ENCODE measurements at places on chromosomes 6 and 20. TPM values are rescaled to one million over a fixed set of nuclear protein-coding genes. Genes with fewer than 3 reads are reported as not detected.

Gene SLC35D3
- total RNA-seq, result not detected

Gene REM1
- 0.08 TPM for total RNA-seq

Gene CPNE5
- 0.30 TPM for total RNA-seq

Gene TMEM74B
- 9.4 TPM for total RNA-seq

Gene FAM184A
- 14.1 TPM for total RNA-seq

DNA sequence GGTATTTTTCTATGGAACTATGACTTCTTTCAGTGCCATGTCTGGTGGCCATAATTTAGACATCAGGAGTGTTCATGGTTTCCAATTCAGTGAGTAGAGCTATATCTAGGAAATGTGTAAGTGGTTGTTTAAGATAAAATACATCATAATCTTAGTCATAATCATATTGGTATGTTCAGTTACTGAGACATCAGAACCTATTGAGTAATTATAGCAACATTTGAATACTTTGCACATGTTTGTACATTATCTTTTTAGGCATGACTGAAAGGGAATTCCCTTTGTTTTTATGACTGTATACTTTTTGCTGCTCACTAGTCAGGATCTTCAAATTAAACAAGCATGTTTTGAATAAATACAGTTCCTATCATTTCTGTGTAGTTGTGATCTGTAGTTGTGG lies 64.0 kb downstream of the STXBP5 start:
- DNase-seq, result no peak
- no peak overlapping the region for H3K27ac ChIP-seq
- H3K36me3 ChIP-seq, result no peaks in the 10 kb centered on the region
- H3K27me3 ChIP-seq, result no peaks in the 10 kb centered on the region
- H3K4me1 ChIP-seq, result no peaks in the 10 kb centered on the region

DNA sequence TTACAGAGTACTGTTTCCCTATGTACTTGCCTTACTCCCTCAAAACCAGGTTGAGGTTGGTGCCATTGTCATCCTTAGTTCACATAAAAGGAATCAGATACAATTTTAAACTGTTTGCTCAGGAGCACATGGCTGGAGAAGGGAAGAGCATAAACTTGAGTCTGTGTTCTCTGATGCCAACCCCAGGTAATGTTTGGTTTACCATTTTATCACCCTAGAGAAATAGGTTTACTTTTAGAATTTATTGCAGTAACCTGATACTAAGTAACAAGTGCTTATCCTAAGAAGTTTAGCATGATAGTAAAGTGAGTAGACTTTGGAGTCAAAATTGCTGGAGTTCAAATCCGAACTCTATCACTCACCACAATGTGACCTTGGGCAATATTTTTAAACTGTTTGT lies 86.3 kb downstream of the RFPL4B start:
- H3K27me3 ChIP-seq, result no peaks in the 10 kb centered on the region
- peak; percentile 10 for DNase-seq
- no peaks in the 10 kb centered on the region for H3K36me3 ChIP-seq
- H3K4me3 ChIP-seq, result no peak overlapping the region
- H3K4me1 ChIP-seq, result no peaks in the 10 kb centered on the region

- no peaks in the 10 kb centered on the region for H3K4me1 ChIP-seq
- H3K36me3 ChIP-seq, result no peaks in the 10 kb centered on the region
- H3K27ac ChIP-seq, result no peak overlapping the region
- H3K4me3 ChIP-seq, result no peak overlapping the region
Measured at GRCh38 chr6:77034161-77034560, 429.1 kb downstream of the HTR1B start.

DNA sequence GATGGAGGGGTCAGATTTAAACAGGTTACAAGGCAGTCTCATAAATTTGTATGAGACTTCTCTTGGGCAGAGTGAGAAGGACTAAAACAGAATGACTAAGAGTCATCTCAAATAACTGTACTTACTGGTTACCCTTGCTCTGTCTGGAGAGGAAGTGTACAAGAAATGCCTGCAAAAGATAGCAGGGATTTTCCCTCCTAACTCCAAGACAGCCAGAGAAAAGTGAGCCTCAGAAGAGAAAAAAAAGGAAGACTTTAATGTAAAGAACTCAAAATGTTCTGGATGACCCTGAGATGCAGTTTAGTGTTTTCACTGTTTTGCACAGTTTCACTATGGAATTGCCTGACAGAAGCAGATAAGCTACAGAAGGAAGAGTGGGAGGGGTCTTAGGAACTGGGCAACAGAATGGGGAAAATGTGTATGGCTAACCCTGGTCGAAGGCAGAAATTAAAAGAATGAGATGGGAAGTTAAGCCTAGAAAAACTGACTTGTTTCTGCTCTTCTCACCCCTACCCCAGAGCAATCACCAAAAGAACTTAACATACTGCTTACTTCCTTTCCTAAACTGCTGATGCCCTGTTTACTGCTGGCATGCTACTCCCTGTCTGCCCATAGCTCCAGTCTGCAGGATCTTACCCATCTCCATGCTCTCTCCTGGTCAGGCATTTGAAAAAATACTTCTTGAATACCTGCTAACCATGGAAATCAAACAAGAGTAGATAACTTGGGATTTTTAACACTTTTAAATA lies 98.1 kb upstream of the MARCKS start:
- no peaks in the 10 kb centered on the region for H3K36me3 ChIP-seq
- DNase-seq, result no peak
- H3K27ac ChIP-seq, result no peak overlapping the region
- no peaks in the 10 kb centered on the region for H3K4me1 ChIP-seq
- H3K4me3 ChIP-seq, result no peak overlapping the region
- no peaks in the 10 kb centered on the region for H3K27me3 ChIP-seq

DNA sequence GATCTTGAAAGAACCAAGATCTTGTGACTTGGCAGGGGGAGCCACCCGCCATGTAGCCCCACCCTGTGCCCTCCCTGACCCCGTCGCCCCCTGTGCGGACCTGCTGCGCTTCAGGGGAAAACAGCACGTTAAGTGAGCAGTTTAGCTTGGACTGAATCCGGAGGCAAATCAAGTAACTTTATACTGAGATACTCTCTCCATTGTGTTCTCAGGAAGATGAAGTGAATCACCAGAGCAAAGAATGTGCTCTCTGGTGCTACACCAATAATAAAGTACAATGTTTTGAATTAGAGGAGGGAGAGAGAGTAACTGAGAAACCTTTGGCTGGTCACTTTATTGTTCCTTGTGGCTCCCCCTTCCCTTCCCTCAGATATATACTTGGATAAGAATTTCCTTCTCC lies 83.4 kb downstream of the TXNDC5 start:
- no peaks in the 10 kb centered on the region for H3K27me3 ChIP-seq
- H3K4me3 ChIP-seq, result no peak overlapping the region
- no peak for DNase-seq
- H3K4me1 ChIP-seq, result no peaks in the 10 kb centered on the region

- H3K27ac ChIP-seq, result peak overlapping the region; percentile 28
- peaks cover 5% of the 10 kb centered on the region for H3K36me3 ChIP-seq
- H3K27me3 ChIP-seq, result no peaks in the 10 kb centered on the region
- H3K4me1 ChIP-seq, result peaks cover 15% of the 10 kb centered on the region
Measured at GRCh38 chr6:134172706-134173365, 120.4 kb upstream of the SLC2A12 start.

DNA sequence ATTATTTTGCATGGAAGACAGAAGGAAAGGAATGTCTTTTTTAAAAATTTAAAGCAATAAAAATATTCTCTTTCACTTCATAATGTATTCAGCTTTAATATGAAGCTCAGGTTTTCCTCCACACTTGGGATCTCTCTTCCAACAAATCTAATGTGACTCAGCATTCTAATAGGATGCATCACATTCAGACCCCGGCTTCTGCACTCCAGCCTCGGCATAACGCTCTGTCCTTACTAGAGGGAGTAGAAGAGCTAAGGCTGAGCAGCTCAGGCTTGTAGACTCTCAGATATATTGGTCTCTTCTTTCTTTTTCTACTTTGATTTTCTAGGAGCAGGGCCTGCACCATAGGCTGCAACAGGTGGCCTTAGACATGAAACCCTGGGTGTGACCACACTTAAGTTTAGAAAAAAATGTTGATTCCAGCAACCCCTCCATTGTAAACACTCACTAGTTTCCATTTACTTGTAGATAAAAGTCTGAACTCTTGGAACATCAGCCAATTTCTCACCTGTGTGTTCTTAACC lies 161.7 kb downstream of the PAK5 start:
- DNase-seq, result no peak
- no peaks in the 10 kb centered on the region for H3K4me1 ChIP-seq
- no peaks in the 10 kb centered on the region for H3K27me3 ChIP-seq

DNA sequence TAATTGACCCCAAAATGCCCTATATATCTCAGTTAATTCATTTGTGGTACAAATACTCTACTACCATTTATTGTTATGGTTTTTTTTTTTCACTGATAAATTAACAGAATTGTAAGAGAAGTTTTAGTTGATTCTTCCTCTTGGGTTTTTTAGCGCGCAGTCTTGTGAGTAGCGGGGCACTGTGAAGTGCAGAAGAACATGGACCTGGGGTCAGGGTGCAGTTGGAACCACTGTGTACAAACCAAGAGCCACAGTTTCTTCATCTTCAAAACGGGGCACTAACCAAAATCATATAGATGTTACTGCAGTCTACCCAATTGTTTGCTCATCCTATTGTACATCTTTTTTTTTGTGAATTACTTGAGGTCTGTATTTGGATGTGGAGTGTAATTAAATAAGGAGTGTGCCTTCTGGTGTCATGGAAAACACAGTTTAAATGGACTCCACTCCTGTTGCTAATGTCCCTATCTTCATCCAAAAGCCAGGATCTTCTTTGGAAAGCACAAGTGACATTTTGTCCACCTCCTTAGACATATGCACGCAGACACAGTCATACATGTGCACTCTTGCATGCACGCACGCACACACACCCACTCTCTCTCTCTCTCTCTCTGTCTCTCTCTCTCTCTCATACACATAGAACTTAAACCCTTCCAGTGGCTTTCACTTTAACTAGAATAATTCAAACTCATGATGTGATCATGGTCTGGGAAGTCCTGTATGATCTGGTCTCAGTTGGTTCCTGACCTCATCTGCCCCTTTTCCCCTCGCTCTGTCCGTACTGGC lies 51.5 kb downstream of the AFDN start:
- H3K4me1 ChIP-seq, result no peaks in the 10 kb centered on the region
- DNase-seq, result no peak
- H3K27ac ChIP-seq, result no peak overlapping the region
- peaks cover 4% of the 10 kb centered on the region for H3K36me3 ChIP-seq
- no peak overlapping the region for H3K4me3 ChIP-seq

DNA sequence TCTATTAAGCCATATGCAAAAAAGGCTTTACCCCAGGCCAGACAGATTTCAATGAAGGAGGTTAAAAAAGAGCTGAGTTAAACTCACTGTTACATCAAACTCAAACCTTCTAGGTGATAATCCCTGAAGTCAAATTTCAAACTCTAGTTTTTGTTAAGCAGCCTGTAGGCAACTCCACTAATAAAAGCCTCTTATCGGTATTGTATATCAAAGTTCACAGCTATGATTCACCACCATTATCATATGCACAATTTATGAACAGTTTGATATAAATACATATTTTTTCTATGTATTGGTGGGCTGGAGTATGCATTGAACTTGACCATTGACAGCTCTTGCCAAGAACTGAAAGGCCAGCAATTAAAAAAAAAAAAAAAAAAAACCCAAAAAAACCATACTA lies 308.2 kb downstream of the BTBD3 start:
- no peaks in the 10 kb centered on the region for H3K27me3 ChIP-seq
- no peaks in the 10 kb centered on the region for H3K36me3 ChIP-seq
- H3K4me1 ChIP-seq, result peaks cover 6% of the 10 kb centered on the region
- H3K4me3 ChIP-seq, result no peak overlapping the region
- H3K27ac ChIP-seq, result no peak overlapping the region

DNA sequence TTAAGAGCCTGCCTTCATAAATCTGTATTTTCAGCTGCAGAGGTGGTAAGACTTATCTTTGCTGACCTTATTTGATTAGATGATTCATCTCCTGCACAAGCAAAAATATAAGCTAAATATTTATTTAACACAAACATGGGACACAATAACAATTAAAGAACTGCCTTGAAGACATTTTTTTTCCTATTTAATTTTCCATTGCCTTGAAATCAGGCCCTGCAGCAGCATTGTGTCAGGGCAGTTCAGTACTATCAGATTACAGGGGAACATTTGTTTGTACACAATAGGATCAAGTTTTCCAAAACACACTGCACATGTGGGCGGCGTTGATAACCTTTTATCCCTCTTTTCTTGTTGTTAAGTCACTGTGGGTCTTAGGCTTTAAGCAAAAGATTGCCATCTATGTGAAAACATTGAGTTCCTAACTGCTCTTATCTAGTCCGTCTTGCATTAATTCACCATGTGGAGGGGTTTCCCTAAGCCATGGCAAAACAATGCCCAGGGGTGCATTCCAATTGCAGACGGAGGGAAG lies 7.4 kb downstream of the ADGRF5 start:
- H3K27ac ChIP-seq, result no peak overlapping the region
- no peaks in the 10 kb centered on the region for H3K27me3 ChIP-seq
- H3K4me1 ChIP-seq, result peaks cover 11% of the 10 kb centered on the region

- no peaks in the 10 kb centered on the region for H3K36me3 ChIP-seq
- H3K4me1 ChIP-seq, result peaks cover 30% of the 10 kb centered on the region
- H3K4me3 ChIP-seq, result no peak overlapping the region
- no peak for DNase-seq
Measured at GRCh38 chr6:113636357-113636824, 220.8 kb upstream of the MARCKS start.

- no peaks in the 10 kb centered on the region for H3K27me3 ChIP-seq
- H3K4me1 ChIP-seq, result peaks cover 6% of the 10 kb centered on the region
- no peak overlapping the region for H3K27ac ChIP-seq
- no peak for DNase-seq
Measured at GRCh38 chr6:43749461-43749860, 20.6 kb upstream of the VEGFA start.

- H3K27ac ChIP-seq, result peak within 1 kb of the TSS; percentile 36
- H3K36me3 ChIP-seq, result no peaks in the 10 kb centered on the region
- peak within 1 kb of the TSS; percentile 80 for H3K4me3 ChIP-seq
- H3K4me1 ChIP-seq, result peaks cover 8% of the 10 kb centered on the region
- peaks cover 10% of the 10 kb centered on the region for H3K27me3 ChIP-seq
Measured at GRCh38 chr20:52972190-52972937, at the start of gene TSHZ2. Gene TSHZ2 (plus strand): TSS chr20:52972358. CDS start chr20:52973294, 936 bp downstream.

DNA sequence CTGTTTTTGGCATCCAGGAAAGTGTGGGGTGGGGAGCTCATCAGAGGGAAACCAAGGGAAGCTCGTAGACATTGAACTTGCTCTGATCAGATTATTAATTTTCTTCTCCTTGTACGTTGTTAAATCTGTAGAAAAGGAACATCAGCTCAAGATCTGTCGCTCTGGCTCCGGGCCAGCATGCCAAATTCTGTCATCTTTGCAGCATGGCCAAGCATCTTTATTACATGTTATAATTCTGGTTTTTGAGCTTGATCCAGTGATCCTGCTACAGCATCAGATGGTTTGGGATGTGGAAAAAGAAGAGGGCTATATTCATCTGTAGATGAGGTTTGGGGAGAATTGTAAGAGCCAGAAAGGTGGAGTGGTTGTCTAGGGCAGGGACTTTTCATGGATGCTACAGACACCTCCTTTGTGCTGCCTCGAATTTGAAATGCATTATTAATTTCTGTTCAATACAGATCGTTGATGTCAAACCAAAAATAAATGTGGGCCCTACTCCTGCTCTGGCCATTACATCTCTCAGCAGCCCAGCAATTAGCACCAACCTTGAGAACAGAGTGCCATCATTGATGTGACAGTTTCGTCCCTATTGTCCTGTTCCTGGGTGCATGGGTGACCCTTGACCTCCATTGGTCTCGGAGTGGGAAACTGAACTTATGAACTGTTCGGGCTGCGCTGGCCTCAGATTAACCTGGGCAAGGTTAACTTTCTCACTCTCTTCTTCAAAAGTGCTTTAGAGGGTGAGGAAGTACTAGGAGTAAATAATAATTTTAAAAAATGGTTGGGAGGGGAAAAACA lies 250.8 kb downstream of the SOX4 start:
- peaks cover 20% of the 10 kb centered on the region for H3K4me1 ChIP-seq
- no peak for DNase-seq
- no peak overlapping the region for H3K27ac ChIP-seq
- H3K27me3 ChIP-seq, result no peaks in the 10 kb centered on the region

All from hepatocyte (in vitro differentiated cells).